Astrocyte (in vitro differentiated cells and primary cell): ENCODE measurements at places on chromosomes 3 and 15.

- DNase-seq: no peak
Measured at GRCh38 chr3:52226229-52226817, 878 bp upstream of the TLR9 start.

GRCh38 chr15:70609889-70610288, 153.5 kb downstream of the UACA start:
- DNase-seq: no peak

DNA sequence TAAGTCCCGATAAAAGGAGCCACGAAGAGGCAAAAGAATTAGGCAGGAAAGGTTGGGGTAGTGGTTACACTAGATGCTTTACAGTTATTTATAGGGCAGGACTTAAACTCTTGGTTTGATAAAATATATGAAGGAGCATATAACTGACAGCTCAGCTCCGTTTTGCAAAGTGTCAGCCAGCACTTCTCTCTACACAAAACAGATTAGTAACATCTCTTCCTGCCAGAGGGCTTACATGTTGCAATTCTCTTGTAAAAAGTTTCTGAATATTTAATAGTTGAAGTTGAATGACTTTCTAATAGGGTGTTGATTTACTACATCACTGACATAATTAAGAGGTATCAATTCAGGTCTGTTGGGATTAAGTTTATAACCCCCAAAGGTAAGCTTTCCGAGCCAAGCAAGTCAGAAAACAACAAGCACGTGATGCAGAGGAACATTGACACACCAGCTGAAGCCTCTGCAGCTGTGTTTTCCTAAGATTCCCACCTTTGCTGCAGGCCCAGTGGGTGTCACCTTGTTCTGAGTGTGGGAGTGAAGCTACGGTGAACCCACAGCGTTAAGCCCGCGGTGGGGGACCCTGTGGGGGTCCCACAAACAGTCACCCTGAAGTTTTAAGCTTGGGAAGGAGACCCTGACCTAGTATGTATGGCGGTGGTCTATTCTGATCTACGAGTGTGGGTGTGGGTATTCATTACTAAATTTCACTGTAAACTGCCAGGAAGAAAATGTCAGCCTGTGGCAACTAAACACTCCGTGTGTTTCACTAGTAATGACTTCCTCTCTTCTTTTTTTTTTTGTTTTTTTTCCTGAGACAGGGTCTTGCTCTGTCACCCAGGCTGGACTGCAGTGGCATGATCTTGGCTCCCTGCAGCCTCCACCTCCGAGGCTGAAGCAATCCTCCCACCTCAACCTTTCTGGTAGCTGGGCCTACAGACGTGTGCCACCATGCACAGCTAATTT, 22.0 kb upstream of the ATP13A3 start:
- DNase-seq: no peak

DNA sequence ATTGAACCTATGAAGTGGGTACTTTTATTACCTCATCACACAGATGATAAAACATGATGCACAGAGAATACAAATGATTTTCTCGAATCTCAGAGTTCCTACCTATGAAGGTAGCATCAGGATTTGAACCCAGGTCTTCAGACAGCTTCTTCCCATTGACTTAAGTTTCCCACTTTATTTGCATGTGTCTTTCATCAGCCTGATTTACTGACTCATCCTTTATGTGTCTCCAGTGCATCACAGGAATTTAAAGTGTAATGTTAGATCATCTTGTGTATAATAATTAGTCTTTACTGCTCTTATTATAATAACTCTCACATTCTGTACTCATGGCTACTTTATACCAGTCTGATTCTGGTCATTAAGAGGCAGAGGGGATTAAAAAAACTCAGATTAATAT, 449.4 kb upstream of the SUCLG2 start:
- no peak for DNase-seq

DNA sequence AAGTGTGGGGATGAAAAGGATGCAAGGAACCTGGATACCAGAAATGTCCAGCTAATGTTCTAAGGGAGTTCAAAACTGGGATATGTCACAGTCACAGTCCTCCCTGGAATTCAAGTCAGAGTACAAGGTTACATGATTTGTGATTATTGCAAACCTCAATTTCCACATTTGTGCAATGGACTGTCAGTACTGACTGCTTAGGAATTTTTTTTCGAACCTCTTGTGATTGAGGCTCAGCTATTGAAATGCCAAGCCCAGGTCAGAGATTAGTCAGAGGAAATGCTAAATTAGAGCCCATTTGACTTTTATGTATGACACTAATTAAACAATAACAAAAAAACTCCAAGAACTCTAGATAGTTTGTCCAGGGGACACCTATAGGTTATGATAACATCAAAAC, 210.2 kb downstream of the THSD4 start:
- peak; percentile 88 for DNase-seq

GRCh38 chr3:111277226-111277625, 205.6 kb downstream of the NECTIN3 start:
- DNase-seq: peak; percentile 60

DNA sequence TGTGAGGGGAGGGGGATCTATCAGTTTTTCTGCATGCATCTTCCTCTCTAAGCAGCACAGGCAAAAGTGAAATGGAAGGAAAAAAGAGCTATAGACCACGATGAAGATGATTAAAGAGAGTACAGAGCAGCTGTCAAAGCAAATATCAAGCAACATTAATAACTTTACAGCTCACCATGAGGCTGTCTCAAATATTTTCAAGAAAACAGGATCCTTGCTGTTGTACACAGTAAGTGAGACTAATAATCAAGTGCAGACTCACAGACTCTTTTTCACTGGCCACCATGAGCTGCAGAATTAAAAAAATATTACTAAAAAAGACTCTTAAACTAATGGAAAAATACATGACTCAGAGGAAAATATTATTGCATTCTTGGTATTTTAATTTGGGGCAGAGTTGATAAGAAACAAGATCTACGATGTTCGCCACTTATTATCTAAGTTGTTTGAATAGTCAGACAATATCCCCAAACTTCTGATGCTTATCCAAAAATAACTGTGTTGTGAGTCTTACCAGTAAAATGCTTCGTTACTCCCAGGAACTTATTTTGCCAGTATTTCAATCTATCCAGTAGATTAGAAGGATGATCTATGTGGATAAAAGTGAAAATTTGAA, 817.5 kb upstream of the ALCAM start:
- DNase-seq: peak; percentile 63

DNA sequence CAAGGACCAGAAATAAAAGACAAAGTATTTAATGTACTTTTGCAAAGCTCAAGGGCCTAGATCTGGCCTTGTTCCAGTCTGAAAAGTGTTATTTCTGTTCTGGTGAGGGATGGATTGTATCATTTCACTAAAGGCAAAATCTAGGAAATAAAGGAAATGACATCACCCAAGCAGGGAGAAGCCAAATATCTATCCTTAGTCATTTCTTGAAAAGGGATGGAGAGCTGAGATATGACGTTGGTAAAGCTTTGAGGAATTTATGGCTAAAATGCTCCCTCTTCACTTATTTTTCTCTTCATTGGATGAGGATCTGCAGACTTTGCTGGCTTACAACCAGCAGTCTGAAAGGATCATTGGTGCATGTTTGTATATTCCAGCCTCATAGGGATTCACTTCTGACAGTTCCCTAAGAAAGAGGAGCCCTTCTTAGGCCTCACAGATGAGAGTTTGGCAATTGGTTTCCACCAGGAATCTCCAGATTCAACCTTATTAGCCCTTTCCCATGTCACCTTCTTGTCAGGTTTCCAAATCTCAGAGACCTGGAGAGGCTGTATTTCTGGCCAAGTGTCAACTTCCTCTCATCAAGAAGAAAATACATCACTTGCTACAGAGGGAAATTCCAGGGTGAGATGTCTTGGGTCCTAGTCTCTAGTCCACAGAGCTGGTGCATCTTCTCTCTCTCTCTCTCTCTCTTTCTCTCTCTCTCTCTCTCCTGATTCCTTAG, 93.7 kb upstream of the BOC start:
- DNase-seq: peak; percentile 94

GRCh38 chr3:23921052-23921511, 4.2 kb downstream of the RPL15 start:
- no peak for DNase-seq

DNA sequence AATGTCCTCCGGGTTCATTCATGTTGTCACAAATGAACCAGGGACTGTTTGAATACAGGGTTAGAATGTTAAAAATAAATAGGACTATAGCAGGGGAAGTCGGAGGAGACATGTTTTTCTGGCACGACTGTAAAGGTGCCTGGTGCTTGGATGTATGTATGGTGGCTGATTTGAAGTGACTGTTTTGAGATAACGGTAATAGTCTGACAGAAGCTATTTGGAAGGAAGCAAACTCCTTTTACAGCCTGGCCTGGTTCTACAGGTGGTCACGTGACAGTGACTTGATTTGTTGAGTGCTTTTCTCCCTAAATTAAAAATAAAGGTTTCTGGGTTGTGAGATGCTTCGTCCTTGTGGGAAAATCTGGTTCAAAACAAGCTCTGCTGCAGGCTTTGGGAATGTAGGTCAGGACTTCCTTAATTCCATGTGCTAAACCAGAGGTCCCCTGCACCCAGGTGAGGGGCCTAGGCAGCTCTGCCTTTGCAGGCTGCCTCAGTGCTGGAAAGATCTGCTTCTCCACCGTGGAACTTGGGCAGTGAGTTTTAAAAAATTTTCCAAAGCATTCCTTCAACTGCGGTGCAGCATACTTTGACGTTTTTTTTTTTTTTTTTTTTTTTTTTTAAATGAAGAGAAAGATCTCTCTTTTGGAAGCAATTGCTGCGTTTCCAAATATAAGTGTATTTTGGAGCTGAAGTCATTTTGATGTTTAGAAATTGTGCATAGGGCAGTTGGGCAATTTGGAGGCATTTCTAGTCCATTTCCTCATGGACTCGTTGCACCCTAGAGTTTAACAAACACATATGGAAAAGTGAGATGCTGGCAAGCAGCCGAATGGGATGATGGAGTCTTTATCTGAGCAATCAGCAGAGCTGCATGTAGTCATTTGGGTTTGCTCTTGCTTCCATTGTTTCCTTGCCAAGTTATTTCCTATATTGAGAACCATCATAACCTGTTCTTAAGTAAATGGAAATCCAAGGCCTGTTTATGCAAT, 30.9 kb downstream of the ITPR1 start:
- DNase-seq: peak; percentile 4

GRCh38 chr3:140391061-140391460, 286.8 kb upstream of the TRIM42 start:
- no peak for DNase-seq

- DNase-seq: no peak
Measured at GRCh38 chr15:87518957-87519356, 737.6 kb downstream of the NTRK3 start.

DNA sequence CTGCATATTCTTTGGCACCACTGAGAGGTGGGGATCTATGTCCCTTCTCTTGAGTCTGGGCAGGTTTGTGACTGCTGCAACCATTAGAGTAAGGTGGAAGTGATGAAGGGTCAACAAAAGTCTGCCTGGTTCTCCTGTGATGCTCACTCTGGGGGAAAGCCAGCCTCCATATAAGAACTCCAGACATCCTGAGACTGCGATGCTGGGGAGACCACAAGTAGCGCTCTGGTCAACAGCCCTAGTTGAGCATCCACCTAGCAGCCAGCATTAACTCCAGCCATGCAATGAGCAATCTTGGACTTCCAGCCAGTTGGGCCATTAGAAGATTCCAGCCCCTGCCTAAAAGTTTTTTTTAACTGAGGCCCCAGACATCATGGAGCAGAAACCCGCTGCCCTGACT, 62.8 kb downstream of the SCN11A start:
- no peak for DNase-seq

- DNase-seq: peak; percentile 30
Measured at GRCh38 chr3:65178703-65179102, 490.9 kb upstream of the ADAMTS9 start.

DNA sequence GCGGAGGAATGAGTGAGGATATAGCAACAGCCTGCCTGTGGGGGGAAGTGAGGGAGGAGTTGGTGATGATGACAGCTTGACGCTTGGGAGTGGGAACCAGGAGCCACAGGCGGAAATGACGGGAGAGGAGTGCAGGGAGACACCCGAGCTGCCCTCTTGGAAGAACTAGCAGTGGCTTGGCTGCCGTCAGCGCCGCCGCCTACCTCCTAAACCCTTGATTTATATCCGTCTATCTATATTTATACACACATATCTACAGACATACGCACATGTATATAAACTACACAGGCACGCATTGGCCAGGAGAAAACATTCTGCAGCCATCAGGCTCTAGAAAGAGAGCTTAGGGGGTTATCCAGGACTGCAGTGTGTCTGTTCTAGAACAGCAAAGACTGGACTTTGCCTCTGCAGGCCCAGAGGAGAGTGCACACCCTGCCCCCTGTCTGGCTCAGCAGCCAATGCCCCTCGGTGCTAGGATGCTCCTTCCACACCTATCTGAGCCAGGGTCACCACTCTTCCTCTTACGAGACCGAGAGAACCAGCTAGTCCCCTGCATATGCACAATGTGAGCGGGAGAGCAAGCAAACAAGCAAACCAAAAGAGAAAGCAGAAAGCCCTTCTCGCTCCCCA, 45.3 kb upstream of the MAGEF1 start:
- DNase-seq: peak; percentile 66

- no peak for DNase-seq
Measured at GRCh38 chr3:41518626-41519025, 319.3 kb downstream of the CTNNB1 start.

DNA sequence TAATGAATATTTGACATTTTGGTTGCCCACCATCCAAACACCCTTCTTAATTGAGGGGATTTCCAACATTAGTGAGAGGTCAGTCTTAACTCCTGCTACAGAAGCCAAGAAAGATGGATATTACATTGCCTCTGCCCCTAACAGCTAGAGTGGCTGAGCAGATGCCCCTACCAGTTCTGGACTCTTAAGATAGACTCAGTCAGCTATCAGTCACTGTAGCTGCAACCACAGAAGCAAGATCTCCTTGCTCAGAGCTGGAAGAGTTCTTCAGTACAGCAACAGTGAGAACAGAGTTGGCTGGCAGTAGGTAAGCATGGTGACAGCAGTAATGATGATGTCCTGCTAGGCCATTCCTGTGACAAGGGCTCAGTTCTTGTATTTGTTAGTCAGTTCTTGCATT, 29.4 kb upstream of the TNFSF10 start:
- DNase-seq: no peak

- DNase-seq: no peak
Measured at GRCh38 chr3:132433121-132433520, 15.8 kb downstream of the DNAJC13 start.

DNA sequence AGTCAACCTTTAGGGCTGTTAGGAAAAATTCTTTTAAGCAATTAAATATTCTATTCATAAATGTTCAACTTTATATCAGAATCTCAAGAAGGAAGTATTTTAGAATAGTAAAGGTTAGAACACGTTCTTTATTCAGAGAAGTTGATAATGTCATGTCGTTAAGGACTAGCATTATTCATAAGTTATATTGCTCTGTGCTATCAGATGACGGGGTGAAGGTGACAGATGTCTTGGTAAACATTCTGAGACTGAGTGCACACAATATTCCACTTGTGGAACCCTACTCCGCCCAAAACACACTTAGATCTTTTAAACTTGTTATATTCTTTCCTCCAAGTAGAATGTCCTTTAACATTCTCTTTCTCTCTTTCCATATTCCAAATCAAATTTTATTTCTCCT, 7.9 kb downstream of the AP4E1 start:
- DNase-seq: no peak

DNA sequence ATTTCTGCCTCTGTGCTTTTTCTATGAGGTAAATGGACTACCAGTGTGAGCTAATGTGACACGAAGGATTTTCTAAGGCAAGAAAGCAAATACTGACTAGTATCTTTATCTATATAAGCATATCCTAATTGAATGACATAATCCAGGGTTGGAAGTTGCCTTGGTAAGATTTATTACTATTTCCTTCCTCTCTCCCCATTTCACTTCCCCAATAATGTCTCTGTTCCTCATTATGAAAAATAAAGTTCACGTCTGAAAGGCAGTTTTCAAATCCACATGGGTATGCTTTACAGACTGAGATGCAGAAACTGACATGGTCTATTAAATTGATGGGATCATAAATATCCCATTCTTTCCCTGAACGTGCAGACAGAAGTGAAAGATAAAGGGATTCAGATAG, 86.0 kb downstream of the DTWD1 start:
- no peak for DNase-seq
